D341Med (cell line): ENCODE measurements at places on chromosomes 6 and 20.

- DNase-seq = no peak
These were observed 3.5 kb downstream of the TGM3 start for GRCh38 chr20:2299301-2299700.

GRCh38 chr6:43257367-43258145, 14.3 kb downstream of the TTBK1 start:
- DNase-seq = no peak

DNA sequence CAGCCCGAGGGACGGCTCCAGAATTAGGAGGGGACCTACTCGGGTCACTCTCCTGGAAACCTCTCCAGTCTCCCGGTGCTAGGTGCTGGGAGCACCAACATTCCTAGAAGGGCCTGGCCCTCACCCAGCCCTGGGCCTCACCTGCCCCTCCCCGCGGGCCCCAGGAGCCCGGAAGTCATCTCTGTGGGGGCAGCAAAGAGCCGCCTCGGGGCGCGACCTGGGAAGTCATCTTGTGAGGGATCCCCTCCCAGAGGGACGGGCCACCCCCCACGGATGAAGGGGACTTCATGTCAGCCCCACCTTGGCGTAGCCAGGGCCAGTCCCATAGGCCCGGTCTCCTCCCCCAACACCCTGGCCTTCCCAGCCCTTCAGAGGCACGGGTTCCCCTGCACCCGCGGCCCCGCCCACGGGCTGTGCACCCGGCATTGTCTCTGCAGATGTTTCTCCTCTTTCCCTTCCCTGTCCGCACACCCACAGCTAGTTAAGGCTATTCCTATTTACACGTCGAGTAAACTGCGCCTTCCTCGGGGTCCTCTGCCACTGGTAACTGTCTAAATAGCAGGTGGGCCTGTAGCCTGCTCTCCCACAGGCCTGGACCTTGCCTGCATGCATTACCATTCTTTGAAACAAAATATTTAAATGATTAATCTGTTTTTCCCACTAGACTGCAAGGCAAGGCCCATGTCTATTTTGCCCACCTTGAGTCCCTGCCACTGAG, 896 bp upstream of the RNASET2 start:
- no peak for DNase-seq

DNA sequence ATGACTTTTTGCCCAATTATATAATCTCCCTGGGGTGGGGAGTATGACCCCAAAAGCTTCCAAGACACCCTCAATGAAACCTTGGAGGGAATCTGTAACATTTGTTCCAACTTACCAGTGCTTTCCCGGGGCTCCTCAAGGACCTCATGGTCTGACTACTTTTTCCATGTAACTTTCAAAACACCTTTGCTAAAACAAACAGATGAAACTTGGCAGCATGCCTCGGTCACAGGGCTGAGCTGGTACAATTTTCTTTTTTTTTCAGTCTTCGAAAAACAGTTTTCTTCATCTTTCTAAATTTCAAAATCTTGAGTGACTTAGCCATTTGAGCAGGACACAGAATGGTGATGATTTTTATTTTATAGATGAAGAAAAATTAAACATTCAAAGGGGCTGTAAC, 241.2 kb downstream of the BMP7 start:
- DNase-seq = no peak

DNA sequence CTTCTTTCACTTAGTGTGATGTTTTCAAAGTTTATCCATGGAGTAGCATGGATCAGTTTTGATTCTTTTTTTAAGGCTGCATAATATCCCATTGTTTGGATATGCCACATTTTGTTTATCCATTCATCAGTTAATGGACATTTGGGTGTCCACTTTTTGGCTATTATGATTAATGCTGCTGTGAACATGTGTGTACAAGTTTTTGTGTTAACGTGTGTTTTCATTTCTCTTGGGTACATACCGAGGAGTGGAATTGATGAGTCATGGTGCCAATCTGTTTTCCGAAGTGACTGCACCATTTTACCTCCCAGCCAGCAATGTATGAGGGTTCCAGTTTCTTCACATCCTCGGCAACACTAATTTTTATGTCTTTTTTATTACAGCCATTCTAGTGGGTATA, 78.4 kb upstream of the CCDC28A start:
- no peak for DNase-seq

DNA sequence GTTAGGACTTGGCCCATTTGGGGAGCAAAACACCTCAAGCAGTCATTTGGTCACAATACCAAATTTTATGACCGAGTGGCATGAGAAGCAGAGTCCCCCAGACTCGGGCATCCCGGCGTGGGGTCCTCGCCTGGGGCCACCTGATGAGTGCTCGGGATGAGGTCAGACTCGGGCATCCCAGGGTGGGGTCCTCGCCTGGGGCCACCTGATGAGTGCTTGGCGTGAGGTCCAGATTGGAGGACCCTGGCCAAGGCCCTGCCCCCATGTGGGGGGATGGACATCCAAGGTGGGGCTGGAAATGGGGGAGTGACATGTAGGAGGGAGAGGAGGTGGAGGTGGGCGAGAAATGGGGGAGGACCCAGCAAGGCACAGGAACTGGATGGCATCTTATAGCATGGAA, 56.1 kb upstream of the CST7 start:
- DNase-seq = no peak

DNA sequence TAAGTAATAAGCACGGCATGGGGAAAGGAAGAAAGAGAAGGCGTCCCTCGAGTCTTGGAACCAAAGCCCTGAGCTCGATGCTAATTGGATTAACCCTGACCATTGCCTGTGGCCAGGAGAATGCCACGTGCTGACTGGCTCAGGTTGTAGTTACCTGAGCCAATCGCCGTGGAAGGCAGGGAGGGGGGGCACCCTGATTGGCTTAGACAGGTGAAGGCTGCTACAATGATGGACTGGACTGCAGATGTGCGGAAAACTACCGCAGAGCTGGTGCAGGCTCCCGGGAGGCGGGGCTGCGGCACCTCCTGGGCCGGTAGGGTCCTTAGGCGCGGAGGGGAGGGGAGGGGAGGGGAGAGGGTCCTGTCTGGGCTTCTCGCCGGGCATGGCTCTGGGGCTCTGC, 121.3 kb downstream of the TFAP2C start:
- no peak for DNase-seq

GRCh38 chr6:85574932-85575598, 18.6 kb downstream of the SNX14 start:
- no peak for DNase-seq

DNA sequence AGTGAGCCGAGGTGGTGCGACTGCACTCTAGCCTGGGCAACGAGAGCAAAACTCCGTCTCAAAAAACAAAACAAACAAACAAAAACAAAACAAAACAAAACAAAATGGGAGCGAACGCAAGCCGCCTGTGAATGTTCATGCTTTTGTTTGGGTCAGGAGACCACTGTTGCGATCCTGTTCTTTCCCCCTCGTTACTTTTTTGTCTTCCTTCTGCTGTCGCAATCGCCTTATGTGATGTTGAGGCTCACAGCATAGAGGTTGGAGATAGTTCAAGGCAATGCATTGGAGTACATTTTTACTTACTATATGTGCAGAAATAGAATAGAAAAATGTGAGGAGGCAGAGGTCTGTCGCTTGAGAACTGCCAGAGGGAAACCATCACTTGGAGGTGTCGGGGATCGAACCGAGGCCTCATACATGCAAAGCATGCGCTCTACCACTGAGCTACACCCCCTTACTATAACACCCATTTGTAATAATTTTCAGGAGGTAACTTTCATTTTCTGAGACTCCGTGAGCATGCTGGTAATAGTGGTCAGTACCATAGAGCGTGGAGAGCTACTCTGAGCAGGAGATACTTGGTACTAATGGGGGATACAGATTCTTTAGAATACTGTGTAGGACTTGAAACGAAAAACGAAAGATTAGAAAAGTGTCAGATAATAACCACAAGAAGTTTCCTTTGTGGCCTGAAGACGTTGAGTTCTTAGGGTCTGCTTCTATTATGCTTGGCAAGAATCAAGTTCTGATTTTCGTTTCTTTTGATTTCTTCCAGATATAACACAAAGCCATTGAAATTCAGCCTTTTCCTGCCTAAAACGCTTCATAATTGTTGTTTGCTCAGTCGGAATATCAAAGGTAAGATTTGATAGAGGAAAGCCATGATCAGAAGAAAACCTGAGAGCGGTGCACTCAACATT, 121.1 kb downstream of the TRIM27 start:
- DNase-seq = no peak

GRCh38 chr6:130377371-130377770, 11.6 kb downstream of the TMEM200A start:
- DNase-seq = no peak

- DNase-seq = no peak
These were observed 190.3 kb upstream of the PCSK2 start for GRCh38 chr20:17036541-17036940.

DNA sequence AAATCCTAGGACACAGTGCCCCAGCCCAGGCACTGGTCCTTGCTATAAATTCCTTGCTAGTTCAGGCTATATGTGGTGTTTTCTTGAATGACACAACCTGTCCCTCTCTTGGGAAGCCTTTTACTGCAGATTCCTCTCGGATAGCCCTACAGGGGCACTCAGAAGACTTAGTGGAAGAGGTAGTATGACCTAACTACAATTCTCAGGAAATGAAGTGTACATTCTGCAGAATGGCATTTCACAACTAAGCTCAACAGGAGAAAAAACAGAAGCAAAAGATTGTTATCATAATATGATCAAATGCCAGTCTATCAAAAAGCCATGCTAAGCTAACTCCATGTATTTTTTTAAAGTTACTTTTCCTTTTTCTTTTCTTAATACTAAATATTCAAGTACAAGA, 66.3 kb upstream of the FBXL4 start:
- no peak for DNase-seq

DNA sequence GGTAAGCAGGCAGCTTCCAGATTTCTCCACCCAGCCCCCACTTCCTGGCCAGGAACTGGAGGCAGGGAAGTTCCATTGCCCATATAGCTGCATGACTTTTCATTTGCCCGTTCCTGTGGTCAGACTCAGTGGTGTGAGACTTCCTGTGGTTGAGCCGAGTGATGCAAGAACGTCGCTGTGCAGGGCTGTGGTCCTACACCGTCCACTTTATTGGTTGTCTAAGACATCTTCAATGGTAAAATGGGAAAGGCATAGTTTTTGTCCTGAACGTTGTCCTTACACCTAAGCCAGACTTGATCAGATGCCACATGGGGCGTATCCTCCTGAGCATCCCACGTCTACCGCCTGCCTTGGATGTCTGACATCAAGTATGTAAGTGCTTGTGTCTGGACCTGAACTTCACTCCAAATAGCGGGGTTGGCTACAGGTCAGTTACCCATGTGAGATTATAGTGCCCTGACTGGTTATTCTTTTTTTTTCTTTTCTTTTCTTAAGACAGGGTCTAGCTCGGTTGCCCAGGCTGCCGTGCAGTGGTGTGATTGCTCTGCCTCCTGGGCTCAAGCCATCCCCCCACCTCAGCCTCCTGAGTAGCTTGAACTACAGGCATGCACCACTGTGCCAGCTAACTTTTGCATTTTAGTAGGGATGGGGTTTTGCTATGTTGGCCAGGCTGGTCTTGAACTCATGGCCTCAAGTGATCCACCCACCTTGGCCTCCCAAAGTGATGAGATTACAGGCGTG, 25.9 kb upstream of the GTSF1L start:
- no peak for DNase-seq

DNA sequence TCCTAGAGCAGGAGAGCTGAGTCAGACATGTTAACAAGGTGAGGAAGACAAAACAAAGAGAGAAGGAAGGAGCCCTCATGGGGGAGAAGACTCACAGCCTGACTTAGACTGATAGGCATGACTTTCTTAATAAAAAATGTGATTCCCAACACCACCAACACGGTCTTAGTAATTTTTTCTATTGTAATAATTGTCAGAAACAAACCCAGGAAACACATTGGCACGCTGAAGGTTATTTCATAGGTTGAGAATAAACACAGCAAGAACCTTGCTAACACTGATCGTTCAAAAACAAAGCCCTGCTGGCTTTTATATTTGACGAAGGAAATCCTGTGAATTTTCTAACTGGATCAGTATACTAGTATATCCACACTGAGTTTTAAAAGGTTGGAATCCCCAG, 286.8 kb downstream of the HACE1 start:
- DNase-seq = no peak

DNA sequence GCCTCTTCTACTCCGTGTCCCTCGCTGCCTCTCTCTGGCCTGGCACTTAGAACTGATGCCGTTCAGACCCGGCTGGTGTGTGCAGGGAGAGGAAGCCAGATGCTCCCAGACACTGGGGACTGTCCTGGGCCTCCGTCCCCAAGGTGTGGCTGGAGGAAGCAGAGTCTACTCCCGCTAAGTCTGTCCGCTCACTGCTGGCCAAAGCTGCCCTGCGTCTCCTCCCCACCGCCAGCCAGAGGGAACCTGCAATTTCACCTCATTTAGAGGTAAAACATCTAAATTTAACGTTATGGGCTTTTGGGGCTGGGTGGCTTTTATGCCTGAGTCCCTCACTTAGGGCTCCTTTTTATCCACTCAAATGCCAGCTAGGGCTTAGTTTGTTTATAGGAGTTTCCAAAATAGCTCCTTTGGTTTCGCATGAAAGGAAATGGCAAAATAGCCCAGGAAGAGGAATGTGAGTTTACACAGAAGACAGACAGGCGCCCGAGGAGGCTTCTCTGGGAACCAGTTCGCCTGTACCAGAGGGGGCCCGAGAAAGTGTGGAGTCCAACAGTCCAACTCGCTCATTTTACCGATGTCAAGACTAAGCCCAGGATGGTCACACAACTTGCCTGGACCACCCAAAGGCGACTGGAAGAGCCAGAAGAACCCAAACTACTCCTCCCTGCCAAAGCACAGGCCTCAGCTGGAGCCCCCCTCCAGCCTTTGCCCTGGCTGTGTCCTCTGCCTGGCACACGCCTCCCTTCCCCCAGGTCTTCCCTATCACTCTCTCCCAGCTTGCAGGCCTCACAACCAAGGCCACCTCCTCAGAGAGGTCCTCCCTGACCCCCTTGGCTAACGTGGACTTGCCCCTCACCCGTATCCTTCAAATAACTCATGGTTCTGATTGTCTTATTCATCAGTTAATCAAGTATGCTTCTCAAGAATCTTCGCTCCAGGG, 54.5 kb downstream of the RIPOR3 start:
- DNase-seq = no peak

DNA sequence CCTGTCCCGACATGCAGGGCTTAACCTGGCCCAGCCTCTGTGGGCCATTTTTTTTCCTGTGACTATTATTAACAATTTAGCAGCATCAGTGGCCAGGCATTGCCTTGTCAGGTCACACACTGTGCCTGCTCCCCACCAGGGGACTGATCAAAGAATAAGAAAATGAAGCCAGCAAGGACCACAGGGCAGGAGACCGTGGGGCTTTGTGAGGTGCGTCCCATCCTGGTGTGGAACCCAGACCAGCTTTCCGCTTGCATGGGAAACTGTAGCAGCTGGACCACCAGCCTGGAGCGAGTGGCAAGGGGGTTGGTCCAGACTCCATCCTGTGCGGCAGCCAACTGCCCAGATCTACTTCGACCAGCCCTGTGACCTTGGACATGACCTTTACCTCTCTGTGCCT, 218.3 kb downstream of the ANKRD60 start:
- DNase-seq = no peak

DNA sequence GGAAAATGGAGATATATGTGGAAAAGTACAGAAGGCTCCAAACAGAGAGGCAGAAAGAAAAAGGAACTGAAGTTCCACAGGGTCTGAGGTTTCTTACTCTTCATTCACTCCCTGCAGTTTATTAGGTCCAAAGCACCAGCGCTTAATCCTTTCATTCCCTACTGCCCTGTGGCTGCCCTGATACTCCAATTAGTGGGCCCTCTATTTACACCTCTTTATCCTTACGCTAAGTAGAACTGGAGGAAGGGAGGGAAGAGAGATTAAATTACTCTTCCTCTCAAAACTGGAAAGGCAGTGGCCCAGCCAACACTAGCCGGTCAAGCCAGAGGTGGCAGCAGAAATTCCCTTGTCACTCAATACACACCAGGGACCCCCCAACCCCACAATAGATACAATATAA, 20.4 kb downstream of the TRERF1 start:
- DNase-seq = no peak
